Hematopoietic multipotent progenitor cell (in vitro differentiated cells): ENCODE measurements at places on chromosomes 7 and 10.
A peak's percentile ranks its signal among the peaks of the same experiment; 100 is the strongest.

DNA sequence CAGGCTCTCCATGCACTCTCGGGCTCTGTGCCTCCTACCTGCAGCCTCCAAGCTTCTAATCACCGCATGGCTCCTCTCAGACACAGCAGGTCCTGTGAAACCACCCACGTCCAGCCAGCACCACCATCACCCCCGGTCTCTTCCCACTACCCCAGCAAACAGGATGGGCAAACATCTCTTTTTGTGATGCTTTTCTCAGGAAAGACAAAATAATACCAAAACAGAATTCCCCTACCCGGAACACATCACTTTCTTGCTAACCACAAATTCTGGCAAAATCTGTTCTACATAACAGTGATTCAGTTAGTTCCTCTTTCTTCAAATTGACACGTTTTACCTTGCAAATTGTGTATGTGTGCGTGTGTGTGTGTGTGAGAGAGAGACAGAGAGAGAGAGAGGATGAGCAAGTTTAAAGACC lies 6.5 kb downstream of the SNX8 start:
- DNase-seq = no peak

DNA sequence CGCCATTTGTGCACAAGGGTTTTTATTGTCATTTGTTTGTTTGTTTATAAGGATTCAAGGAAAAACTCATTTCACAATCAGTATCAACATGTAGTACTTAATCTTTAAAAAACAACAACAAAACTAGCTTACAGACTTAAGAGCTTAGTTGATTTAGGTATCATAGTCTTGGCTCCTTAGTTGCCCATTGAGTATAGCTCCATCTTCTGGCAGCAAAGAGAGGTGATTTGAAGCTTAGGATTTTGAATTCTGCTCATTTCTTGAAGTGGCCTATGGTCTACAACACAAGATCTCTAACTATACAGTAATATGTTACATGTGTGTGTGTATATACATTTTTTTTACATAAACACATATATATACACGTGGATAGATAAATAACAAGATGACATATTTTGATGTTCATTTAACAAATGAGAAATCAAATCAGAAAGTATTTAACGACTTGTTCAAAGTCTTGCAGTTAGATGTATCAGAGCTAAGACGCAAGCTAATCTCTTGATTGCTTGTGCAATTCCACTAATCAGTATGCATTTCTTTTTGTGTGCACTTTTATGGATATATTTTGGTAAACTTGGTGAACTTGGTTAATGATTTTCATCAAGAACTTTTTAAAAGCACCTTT lies 307.3 kb downstream of the CAMK1D start:
- DNase-seq = peak; percentile 76

DNA sequence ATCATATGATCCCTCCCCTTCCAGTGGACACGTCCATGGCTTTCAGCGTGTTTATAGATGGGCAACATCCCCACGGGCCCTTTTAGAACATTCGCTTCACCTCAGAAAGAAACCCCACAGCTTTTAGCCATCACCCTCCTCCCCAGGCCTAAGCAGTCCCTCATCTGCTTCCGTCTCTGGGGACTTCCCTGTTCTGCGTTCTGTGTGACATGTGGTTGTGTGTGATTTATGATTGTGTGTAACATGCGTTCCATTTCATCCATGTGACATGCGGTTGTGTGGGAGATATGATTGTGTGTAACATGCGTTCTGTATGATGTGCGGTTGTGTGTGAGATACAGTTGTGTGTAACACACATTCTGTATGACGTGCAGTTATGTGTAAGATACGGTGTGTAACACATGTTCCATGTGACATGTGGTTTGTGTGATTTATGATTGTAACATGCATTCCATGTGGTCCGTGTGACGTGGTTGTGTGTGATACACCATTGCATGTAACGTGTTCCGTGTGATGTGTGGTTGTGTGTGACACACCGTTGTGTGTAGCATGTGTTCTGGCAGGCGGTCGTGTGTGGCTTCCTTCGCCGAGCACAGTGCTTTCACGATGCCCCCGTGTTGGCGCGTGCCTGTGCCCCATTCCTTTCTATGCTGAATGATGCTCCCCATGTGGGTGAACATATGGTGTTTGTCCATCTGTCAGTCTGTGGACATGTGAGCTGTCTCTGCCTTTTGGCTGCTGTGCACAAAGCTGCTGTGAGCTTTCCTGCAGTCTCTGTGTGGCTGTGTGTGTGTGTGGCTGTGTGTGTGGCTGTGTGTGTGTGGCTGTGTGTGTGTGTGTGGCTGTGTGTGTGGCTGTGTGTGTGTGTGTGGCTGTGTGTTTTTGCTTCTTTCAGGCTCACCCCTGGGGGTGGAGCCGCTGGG lies 26.2 kb downstream of the PWWP2B start:
- peak; percentile 90 for DNase-seq

GRCh38 chr10:19347621-19348020 lies 299.0 kb downstream of the MALRD1 start:
- DNase-seq = no peak

DNA sequence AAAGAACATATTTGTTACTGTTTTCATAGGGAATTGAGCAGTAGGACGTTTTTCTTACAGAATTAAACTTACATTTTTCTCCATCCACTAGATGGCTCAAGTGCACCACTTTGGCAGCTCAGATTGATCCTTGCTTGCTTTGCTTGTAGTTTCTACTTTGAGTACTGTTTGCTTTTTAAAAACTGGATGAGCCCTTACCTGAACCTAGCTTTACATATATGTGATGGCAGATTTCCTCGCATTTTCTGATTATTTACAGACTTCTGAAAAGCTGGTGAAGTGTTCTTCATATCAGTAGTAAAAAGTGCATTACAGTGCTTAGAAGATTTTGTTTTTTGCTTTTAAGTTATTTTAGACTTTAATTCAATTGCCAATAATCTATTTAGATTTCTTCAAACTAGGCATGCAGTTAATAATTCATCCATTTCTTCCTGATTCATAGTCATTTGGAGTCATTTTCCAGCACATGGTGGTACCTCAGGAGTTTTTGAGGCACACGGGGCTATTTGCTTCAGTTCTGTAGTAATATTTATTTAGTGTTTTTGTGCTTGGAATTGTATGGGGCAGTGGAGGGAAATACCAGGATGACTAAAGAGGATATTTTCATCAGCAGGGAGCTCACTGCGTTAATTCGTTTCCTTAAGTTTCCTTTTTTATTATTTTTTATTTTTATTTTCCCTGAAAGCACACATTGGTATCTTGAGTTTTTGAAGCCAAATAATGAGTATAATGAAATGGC lies 57.3 kb downstream of the MAPK8 start:
- DNase-seq = no peak

GRCh38 chr10:88028072-88028471 lies 164.6 kb downstream of the PTEN start:
- DNase-seq = no peak

GRCh38 chr10:84818961-84819360 lies 490.6 kb downstream of the CCSER2 start:
- DNase-seq = no peak

GRCh38 chr7:143247372-143247771 lies 15.9 kb upstream of the GSTK1 start:
- DNase-seq = no peak

DNA sequence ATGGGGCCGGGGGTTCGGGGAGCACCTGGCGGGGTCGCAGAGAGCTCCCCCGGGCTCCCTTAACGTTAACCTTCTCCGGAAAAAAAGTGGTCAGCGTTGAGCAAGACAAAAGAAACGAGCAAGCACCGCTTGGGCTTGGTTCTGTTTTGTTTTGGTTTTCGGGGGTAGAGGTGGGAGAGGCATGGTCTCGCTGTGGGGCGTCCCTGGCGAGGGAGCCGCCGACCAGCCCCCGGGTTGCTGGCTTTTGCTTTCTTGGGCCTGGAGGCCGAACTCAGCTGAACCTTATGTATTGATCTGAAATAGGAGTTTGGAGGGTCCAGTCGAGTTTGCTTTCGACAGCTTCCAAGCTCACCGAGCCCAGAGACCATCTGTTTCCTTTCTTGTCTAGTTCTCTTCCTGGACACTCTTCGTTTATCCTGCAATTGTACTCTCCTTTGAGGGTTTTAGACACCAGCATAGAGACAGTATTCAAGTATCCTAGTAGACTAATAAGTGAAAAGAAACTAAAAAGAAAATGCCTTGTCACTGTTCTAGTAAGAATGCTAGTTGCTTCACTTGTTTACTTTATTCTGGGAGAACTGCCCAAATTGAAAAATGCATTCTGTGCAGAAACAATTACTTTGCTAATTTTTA lies 980 bp downstream of the FHIP2A start:
- DNase-seq = peak; percentile 71

DNA sequence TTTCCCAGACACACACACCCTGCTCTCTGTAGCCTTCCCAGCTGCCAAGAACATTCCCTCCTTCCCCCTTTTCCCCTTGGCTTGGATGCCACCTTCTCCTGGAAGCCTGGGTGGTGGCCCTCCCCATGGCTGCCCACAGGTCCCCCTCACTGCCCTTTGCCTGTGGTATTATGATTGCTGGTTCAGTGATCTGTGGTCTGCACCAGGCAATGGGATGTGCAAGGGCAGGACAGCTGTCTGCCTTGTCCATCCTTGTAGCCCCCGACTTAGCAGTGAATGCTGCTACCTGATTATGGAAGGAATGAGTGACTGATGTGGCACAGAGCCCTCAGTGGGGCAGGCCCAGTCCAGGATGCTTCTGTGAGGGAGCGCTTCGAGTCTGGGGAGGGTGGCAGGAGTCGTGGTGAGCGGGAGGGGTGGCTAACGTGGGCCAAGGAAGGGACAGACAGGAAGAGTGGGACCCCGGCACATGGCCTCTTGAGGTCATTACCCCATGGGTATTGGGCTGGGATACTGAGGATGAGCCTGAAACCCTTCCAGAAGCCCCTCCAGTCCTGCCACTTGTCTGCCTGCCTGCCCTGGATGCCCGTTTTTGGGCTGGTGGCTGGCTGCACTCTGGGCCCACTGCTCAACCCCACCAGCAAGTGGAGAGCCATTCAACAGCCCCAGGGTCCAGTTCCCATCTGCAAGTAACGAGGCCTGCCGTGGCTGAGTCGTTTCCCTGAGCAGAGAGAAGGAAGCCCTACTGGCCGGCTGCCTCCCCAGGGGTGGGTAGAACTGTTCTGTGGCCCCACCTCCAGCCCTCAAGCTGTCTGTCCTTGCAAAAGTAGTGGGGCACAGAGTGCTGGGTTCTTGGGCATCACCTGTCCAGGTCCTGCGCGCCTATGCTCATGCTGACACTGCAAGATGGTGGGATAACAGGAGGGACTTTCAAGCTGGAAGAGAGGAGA lies 8.8 kb downstream of the CHST3 start:
- no peak for DNase-seq

DNA sequence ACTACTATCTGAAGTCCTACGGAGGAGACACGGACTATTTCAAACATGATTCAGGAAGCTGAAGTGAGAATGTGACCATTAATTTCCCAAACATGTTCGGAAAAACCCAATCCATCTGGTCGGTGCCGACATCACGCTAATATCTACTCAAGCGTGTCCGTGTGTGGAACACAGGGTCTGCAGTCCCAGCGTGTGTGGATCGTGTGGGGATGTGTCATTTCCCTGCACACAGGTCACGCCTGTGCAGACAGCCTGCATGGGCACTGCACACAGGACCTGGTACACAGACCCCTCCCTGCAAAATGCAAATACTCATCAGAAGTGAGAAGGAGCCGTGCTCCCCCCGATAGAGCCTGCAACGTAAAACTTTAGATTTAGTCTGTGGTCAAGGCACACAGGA lies 57.8 kb downstream of the CARD11 start:
- DNase-seq = no peak

GRCh38 chr7:27345997-27346396 lies 103.4 kb downstream of the EVX1 start:
- DNase-seq = no peak

GRCh38 chr10:62046522-62047227 lies 145.2 kb downstream of the ARID5B start:
- DNase-seq = peak; percentile 43

- DNase-seq = no peak
Measured at GRCh38 chr7:140042386-140042670, 20.4 kb downstream of the PARP12 start.
